ENCODE measurements at places on chromosomes 5 and 9.

DNA sequence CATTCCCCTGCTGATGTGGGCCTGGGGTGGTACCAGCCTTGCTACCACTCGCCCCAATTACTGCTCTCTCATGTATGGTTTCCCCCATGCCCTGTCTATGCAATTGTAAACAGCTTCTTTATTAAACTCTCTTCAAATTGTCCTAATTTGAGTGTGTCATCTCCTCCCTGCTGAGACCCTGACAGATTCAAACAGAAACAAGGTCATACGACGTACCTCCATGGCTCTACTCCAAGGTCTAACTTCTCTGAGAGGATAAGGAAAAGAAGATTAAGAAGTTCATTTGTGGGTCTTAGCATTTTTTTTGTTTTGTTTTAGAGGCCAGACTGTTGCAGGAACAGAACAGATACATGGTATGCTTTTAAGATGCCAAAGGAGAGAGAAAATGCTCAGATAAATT lies 38.0 kb downstream of the ABITRAM start:
- no peak for DNase-seq

- DNase-seq: no peak
These were observed 274.7 kb downstream of the FBXL7 start for GRCh38 chr5:15774632-15775031.

DNA sequence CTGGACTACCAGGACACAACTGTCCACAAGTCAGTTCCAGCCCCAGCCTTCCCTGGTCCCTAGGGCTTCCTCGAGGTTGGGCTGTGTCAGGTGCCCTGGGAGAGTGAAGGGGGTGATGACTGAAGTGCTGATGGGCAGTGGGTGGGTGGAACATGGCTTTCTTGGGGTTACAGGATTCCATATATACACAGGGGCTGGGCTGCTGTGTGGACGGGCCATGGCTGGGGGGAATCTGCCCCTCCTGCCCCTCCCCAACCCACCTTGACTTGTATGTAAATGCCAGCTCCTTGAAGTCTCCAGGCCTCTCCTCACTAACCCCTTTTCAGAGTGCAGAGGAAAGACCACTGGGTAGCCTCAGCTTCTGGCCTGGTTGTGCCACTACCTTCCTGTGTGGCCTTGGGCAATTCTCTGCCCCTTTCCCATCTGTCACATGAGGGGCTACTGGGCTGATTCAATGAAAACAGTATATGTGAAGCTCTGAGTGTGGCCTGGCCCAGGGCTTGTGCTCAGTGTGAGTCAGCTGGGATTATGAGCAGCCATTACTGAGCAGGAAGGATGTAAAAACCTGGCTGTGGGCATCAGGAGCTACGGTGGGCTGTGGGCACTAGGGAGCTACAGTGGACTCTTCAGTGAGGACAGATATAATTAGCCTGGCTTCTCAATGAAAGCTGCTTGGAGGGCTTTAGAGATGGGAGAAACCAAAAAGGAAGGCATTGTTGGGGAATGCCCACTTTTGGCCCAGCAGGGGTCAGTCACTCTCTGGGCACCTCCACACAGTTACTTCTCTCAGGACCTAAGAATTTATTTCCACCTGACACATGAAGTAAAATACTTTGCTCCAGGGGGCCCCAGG lies 23.3 kb downstream of the PITX1 start:
- DNase-seq: no peak

DNA sequence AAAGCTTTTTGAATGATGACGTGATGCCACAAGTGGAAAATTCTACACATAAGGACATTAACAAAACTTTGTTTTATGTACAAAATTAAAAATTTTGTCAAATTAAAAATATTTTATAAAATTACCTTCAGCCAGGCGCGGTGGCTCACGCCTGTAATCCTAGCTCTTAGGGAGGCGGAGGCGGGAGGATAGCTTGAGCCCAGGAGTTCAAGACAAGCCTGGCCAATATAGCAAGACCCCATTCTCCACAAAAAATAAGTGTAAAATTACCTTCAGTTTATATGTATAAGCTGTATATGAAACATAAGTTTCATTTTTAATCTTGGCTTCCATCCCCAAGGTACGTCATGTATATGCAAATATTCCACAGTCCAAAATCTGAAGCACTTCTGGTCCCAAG lies 40.9 kb downstream of the CDK7 start:
- DNase-seq: no peak

- no peak for DNase-seq
These were observed 908.2 kb upstream of the CDH10 start for GRCh38 chr5:25552871-25553481.

GRCh38 chr5:104184264-104184663 lies 621.7 kb upstream of the NUDT12 start:
- no peak for DNase-seq

DNA sequence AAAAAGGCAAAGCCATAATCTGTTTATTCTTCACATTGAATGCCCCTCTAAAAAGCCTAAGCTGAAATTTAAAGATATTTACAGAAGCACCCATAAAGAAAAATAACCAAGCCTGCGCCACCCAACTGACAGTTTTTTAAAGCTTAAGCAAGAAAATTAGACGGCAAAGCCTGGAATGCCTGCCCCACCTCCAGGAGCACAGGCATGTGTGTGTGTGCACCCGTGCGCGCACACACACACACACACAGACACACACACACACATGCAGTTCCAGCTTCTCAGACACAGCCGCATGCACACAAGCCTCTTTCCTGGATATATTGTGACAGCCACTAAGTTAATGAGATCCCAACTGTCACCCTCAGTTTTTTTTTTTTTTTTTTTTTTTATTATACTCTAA lies 88.2 kb downstream of the FRMD3 start:
- DNase-seq: no peak

DNA sequence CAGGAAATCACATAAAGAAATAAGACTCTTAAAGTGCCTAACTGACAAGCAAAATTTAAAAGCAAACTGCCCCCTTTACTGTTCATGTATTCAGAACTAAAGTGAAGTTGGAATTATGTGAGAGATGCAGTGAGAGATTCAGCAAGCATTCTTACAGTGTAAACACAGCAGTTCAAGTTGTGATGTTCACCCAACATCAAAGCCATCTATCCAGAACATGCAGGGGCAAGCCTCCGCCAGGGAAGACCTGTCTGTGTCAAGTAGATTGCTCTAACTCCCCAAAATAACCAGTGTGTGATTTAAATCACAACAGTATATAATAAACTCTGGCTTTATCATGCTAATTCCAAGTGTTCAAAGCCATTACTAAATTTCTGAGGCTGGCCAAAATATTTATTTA lies 233.3 kb downstream of the BNC2 start:
- no peak for DNase-seq

DNA sequence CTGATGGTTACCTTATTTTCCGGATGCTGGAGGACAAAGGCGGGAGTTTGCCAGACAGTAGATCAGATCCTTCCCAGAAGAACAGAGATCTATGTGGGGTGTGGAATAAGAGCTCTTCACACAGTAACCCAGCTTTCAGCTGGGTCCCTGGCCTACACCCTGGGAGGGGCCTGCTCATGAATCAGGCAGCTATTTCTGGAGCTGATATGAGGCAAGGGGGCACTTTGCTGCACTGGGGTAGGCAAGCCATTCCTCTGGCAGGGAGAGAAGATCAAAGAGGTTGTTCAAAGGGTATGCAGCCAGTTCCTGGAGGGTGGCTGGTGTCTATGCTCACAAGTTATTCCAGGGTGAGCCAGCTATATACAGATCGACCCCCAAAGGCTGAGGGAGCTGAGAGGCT lies 48.6 kb downstream of the CYSTM1 start:
- no peak for DNase-seq

DNA sequence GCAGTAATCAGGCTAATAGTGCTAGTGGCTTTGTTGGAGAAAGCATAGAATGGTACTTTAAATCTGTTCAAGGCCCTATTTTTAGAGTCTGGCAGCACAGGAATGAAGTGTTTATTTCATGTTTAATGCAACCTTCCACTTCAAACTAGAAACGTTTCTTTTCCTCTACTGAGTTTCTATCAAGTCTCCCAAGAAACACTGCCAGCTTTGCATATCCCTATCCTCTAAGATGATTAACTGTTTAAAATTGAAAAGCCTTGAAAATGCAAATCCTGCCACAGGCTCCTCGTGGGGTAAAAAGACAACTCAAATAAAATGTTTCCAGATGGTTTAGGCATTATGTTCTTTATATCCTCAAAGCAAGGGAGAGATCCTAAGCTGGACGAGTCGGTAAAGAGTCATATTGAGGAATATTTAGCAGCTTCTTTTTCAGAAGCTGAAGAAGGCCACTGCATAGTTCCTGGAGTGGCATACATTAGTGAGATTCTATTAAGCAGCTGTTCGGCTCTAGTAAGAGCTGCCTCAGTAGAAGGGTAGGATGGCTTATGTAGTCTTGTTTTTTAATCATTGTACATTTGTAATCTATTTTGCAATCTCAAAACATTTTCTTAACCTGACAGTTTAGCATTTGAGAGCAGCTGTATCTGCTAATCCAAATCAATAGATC lies 251.2 kb downstream of the CHSY3 start:
- no peak for DNase-seq

GRCh38 chr5:172953776-172954675 lies 5.2 kb upstream of the RPL26L1 start:
- no peak for DNase-seq

- DNase-seq: no peak
These were observed 25.6 kb downstream of the STC2 start for GRCh38 chr5:173302546-173303155.

GRCh38 chr9:87461256-87461655 lies 36.4 kb upstream of the DAPK1 start:
- DNase-seq: no peak

DNA sequence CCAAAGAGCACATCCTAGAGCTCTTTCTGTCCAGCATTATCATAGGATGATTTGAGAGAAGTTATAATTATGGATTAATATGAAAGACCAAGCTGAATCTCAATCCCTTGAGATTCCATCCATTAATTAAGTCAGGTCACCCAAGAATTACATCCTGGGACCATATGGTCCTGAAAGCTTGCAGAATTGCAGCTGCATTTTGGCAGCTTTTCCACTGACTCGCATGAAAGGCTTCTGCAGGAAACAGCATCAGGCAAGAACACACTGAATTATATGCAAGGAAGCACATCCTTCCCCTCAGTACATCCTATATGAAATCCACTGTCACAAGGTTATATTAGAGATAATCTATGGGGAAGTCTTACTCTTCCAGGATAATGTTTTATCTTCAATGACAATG lies 109.1 kb upstream of the CTNND2 start:
- no peak for DNase-seq

- no peak for DNase-seq
These were observed 28.2 kb downstream of the CETN3 start for GRCh38 chr5:90381213-90381929.

GRCh38 chr5:170832241-170832640 lies 29.6 kb upstream of the RANBP17 start:
- no peak for DNase-seq

DNA sequence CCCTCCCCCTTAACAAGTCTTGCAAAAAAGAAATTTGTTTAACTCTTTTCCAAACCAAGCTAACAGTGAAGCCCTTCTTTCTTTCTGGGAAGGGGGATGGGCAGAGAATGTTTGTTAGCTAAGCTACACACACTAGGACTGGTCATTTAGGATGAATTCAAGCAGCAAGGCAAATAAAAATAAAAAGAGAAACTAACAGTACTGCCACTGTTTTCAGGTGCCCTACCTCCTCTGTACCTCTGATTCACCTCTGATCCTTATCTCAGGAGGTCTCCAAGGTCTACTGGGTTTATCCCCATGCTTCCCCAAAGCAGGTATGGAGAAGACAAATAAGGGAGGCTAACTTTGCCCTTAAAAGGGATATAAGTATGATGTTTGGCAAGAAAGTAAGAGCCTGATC lies 52.9 kb downstream of the ELL2 start:
- DNase-seq: no peak

GRCh38 chr5:159422361-159422760 lies 92.1 kb upstream of the IL12B start:
- no peak for DNase-seq

DNA sequence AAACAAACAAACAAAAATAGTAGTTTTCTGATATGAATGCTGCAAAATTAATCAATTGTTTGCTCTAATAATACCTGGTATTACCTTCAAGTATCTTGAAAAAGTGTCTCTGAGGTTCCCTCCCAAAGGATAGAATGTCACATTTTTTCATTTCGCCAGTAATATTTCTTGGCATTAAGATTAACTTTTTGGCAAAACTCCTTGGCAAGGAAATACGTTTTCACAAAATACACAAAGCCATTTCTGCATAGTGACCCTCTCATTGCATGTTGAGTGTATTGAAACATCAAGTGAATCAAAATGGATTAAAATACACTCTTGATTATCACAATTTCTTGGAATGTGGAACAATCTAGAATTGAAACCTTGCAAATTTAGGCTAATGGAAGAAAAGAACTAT lies 230.5 kb downstream of the ATPSCKMT start:
- DNase-seq: no peak

GRCh38 chr5:99000876-99001275 lies 72.1 kb upstream of the CHD1 start:
- DNase-seq: no peak

- DNase-seq: no peak
These were observed 131.6 kb downstream of the TLR4 start for GRCh38 chr9:117835798-117836197.

DNA sequence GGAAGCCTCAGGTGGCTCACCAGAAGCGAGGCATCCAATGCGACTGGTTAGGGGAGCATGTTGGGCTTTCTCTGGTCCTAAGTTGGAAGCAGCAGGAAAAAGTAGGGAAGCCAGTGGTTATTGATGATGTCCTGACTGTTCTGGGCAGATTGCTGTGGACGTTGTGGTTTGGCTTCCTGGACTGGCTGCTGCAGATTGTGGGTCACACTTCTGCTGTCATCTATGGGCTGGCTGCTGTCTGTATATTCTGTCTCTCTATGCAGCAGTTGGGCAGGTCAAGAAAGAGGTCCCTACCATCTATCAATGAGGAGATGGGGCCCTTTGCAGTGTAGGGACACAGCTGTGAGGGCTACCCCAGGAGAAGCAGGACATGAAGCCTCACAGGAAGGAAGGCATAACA lies 13.5 kb upstream of the MARCHF6 start:
- no peak for DNase-seq

DNA sequence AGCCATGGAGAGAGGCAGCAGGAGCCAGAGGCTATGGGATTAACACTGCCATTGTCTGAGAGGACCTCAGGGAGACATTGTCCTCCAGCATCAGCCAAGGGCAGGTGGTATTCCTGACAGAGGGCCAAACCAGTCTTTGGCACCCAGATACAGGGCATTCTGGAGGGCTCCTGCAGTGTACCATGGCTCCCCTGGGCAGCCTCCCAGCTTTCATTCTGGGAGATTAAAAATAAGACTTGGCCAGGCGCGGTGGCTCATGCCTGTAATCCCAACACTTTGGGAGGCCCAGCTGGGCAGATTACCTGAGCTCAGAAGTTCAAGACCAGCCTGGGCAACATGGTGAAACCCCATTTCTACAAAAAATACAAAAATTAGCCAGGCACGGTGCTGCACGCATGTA lies 4.2 kb downstream of the MTAP start:
- DNase-seq: no peak

GRCh38 chr9:84916769-84917168 lies 247.2 kb downstream of the NTRK2 start:
- DNase-seq: no peak

- no peak for DNase-seq
These were observed 4.9 kb downstream of the TXNDC8 start for GRCh38 chr9:110332766-110333165.

- DNase-seq: no peak
These were observed 110.2 kb upstream of the LMX1B start for GRCh38 chr9:126503333-126504085.
